ENCODE measurements at places on chromosomes 5 and 9.

GRCh38 chr9:111839987-111840386 lies 45.2 kb upstream of the SHOC1 start:
- DNase-seq = no peak

DNA sequence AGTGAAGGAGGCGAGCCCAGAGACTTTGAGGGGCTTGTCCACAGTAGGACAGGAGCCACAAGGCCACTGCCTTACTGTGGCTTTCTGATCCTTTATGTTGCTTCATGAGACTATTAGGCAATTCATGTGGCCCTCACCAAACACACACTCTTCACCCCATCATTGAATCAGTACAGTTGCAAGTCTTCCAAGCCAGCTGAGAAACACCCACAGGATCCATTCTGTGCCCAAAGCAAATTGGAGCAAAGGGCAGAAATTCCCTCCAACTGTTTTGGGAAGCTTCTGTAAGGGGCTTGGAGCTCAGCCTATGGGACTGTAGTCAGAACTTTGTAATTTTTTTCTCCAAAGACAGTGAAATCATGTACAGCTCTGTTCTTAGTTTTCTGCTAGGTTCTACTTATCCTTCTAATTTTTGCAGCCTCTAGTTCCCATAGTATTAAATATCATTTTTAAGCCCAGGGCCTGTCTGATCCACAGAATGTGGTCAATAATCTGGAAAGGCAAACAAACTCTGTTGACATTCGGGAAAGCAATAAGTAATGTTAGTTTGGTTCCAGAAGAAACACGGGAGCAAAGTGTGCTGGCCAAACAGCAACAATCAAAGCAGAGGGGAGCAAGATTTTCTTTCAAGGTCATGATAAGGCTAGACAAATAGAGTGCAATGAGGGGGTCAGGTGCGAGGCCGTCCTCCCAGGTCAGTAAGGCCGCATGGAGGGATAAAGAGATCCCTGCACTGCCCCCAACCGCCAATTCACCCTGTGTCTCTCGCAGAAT lies 47.0 kb downstream of the UBE2QL1 start:
- DNase-seq = no peak

GRCh38 chr9:114889802-114890224 lies 40.6 kb downstream of the TNFSF8 start:
- DNase-seq = no peak

- no peak for DNase-seq
Measured at GRCh38 chr9:91408475-91408874, 15.2 kb downstream of the NFIL3 start.

DNA sequence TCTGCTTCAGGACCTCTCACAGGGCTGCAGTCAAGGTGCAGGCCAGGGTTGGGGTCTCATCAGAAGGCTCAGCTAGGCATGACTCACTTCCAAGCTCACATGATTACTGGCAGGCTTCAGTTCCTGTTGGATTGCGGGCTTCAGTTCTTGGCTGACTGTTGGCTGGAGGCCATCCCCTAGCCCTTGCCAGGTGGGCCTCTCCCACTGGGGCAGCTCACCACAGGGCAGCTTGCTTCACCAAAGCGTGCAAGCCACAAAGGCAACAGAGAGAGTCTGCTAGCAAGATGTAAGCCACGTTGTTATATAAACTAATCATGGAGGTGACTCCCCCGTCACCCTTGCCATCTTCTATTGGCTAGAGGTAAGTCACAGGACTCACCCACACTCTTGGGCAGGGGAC lies 14.4 kb downstream of the CPLX2 start:
- no peak for DNase-seq

GRCh38 chr9:132880324-132880661 lies 1.6 kb downstream of the SPACA9 start:
- no peak for DNase-seq

DNA sequence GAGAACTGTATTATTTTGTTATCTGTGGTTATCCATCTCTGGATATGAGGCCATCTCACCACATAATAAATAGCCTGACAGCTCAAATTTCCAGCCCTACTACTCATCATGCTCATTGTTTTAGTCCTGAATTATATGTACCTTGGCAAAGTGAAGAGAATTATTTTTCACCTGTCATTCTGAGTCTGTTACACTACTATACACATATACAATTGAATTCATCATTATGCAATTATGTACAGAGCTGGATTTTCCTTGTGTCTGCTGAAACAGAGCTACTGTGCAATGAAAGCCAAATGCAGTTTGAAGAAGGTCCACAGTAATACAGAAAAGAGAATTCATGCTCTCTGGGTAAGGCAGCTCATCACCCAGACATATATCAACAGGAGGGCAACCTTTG lies 28.5 kb downstream of the ESM1 start:
- no peak for DNase-seq

GRCh38 chr9:14687042-14687719 lies 6.1 kb downstream of the ZDHHC21 start:
- no peak for DNase-seq

- DNase-seq = no peak
Measured at GRCh38 chr5:34719029-34719428, 62.9 kb downstream of the RAI14 start.

DNA sequence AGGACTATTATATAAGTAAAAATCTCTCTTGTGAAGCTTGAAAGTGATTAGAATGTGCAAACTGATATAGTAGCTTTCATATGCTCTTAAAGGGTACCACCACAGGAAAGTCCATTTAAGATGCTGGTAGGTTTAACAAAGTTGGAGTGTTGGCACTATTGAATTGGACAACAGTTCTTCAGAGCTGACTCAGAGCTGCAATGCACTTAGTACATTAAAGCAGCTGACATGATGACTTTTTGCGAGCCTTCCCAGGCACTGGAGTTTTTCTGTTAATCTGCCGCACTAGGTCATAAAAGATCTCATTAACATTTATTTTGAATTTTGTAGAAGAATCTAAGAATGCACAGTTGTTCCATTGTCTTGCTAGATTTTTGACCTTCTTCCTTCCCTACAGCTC lies 243.8 kb downstream of the ADAMTSL1 start:
- no peak for DNase-seq

DNA sequence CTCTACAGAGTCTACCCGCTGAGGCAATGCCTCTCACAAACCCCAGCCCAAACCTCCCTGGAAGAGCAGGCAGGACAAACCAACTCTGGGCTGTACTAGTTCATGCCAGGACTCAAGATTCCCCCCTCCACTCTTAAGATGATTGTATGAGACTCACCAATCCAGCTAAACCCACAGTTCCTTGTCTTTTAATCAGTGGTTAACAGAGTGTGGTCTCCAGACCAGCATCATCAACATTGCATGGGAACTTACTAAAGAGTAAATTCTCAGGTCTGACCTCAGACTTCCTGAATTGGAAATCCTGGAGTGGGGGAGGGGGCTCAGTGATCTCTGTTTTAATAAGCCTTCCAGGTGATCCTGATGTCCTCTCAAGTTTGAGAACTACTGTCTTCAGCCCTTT lies 240.9 kb downstream of the GAS1 start:
- DNase-seq = no peak

DNA sequence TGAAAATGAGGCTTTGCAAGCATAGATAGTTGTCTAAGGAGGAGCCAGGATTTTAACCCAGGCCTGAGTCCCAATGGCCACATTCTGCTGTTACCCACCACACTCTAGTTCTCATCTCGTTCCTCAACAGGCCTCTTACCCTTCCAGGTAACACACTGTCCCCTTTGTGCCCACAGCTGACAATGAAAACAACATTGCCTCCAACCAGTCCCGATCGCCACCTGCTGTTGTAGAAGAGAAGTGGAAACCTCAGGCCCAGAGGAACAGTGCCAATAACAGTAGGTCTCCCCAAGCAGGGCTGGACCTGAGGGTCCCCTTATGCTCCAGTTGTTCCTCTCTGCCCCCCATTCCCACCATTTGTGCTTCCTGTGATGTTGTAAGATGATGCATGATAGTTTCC lies 30.4 kb downstream of the AMBP start:
- no peak for DNase-seq

DNA sequence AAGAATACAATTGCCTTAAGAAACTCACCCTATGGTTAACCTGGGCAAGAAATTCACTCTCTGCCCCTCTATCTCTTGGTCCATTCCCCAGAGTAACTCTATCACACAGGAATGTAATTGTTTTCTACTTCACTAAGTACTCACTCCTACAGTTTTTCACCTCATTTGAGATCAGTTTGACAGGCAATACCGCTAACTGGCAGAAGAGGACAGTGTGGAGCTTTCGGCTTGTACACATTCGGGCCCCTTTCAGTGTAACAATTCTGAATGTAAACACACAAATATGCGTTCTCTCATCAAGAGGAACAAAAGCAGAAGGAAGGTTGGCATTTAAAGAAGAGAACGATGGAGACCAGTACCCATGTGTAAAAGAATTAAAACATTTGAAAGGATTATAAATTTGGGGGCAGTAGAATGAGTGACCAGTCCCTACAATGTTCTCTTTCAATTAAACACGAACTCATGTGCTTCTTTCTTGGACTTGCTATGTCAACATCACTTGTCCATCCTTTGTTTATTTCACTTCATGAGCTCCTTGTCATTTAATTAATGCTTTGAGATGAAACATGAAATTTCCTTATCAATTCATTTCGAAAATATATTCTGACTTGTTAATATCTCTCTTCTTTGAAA lies 188.5 kb upstream of the GRAMD2B start:
- DNase-seq = peak; percentile 23

DNA sequence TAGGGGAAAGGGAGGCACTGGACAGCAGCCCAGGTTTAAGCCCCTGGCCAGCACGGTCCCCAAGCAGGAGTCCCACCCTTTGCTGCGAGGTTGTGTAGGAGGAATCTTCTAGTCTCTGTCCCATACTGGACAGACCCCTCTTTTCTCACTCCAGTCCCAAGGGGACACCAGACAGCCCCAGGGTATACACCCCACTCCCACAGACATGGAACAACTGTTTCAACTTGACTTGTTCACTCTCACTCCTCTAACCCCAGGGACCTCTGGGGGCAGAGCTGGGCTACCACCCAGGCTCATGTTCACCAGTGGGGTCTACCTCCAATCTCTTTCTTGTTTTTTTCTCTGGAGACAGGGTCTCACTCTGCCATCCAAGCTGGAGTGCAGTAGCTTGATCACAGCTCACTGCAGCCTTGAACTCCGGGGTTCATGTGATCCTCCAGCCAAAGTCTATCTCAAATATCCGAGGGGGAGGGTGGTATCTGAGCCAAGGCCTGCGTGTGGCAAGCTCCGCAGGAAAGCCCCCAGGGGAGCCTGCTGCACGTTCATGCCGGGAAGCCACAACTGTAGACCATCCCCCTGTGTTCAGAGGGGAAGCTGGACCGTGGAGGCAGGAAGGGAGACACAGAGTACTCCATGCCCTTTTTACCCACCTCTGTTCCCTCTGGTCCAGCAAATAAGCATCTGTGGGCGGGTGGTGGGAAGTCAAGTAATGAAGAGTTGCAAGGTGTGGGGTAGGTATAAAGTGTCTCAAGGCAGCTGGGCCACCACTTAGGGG lies 1.8 kb downstream of the PTGES2 start:
- no peak for DNase-seq

DNA sequence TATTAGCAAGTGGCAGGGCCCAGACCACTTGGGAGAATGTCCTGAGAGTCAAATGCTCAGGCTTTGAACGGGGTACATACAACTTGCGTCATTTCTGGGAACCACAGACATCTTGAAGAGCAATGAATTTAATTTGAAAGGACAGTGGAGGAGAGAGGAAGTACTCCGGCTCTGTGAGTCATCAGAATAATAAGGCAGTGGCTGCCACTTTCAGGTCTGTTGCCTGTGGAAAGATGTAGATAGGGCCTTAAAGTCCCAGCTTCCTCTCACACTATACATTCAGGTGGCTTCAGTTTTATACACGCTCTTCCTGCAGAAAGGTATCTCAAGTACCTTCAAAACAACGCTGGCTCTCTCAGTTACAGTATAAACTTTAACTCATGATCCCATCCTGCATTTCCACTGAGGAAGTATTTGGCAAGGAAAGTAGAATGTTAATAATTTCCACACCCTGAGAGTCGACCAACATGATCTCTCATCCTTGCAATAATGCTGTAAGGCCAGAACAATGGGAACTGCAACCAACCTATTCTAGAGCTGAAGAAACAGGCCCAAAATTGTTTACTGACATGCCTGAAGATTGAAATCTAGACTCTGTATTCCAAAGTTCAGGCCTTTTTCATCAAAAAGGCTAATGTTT lies 6.8 kb upstream of the PRUNE2 start:
- DNase-seq = no peak

- DNase-seq = no peak
Measured at GRCh38 chr5:633501-633955, 21.4 kb downstream of the CEP72 start.

- no peak for DNase-seq
Measured at GRCh38 chr5:24475101-24475500, 169.7 kb downstream of the CDH10 start.

DNA sequence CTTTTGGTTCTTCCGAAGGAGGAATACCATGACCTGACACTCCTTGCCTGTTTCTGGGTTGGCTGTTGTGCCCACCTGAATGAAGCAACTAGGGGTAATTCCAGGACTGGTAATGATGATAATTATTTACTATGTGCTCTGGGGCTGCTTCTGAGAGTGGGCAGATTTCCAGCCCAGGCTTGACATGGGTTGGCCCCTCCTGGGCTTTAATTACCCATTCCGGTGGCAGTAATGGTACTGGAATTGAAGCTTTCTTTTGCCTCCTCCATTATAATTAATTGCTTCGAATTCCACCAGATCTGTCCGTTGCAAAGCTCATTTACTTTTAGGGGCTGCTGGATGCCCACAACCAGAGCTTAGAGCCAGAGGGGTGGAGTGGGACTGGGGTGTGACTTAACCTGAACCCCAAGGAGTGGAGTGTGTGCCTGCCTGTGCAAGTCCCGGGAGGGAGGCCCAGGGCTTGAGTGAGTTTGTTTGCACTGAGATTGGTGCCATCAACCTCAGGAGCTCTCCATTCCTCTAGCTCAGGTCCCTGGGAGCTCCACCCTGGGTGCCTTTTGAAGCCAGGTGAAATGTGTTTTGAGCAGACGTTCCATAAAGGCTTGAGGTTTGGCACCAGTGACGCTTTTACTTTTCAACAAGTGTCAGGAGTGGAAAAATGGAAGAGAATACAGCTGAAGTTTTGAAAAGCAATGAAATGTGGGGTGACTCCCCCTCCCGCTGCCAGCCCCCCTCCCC lies 214.6 kb downstream of the PDZD2 start:
- DNase-seq = peak; percentile 85

- DNase-seq = no peak
Measured at GRCh38 chr9:124285903-124286291, 28.1 kb downstream of the NEK6 start.

Data from NCI-H748 treated with DMSO at 0.1 percent for 48 hours (cell line).